H9 (cell line): ENCODE measurements at places on chromosomes 3 and 15. TPM values are rescaled to one million over a fixed set of nuclear protein-coding genes. Genes with fewer than 3 reads are reported as not detected.

ATP13A5 gene
- total RNA-seq = not detected in 2 replicates

GRCh38 chr3:27504749-27505148, 20.6 kb upstream of the SLC4A7 start:
- no peak overlapping the region for H3K27ac ChIP-seq
- H3K36me3 ChIP-seq = no peaks in the 10 kb centered on the region
- peaks cover 8% of the 10 kb centered on the region for H3K4me1 ChIP-seq
- no peak for DNase-seq
- no peak overlapping the region for H3K4me3 ChIP-seq
- H3K27me3 ChIP-seq = no peaks in the 10 kb centered on the region

DNA sequence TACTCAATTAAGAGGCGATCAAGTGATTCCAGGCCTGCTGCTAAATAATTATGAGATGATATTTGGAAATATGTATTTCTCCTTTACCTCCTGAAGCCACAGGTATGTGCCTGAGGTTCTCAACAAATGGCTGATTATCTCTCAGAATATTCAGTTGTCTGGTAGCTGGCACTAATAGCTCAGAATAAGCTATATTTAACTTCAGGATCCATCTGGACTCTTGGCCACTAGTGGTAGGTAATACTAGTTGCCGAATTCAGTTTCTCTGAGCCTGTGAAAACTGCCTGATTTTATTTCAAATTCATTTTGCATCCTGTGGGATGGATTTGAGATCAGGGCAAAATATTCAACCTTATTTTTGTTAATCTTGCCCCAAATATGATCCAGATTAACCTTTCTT, 499.0 kb downstream of the DIPK2A start:
- no peak overlapping the region for H3K27ac ChIP-seq
- H3K4me1 ChIP-seq = no peaks in the 10 kb centered on the region
- H3K36me3 ChIP-seq = no peaks in the 10 kb centered on the region
- no peaks in the 10 kb centered on the region for H3K27me3 ChIP-seq
- DNase-seq = no peak
- H3K4me3 ChIP-seq = no peak overlapping the region

DNA sequence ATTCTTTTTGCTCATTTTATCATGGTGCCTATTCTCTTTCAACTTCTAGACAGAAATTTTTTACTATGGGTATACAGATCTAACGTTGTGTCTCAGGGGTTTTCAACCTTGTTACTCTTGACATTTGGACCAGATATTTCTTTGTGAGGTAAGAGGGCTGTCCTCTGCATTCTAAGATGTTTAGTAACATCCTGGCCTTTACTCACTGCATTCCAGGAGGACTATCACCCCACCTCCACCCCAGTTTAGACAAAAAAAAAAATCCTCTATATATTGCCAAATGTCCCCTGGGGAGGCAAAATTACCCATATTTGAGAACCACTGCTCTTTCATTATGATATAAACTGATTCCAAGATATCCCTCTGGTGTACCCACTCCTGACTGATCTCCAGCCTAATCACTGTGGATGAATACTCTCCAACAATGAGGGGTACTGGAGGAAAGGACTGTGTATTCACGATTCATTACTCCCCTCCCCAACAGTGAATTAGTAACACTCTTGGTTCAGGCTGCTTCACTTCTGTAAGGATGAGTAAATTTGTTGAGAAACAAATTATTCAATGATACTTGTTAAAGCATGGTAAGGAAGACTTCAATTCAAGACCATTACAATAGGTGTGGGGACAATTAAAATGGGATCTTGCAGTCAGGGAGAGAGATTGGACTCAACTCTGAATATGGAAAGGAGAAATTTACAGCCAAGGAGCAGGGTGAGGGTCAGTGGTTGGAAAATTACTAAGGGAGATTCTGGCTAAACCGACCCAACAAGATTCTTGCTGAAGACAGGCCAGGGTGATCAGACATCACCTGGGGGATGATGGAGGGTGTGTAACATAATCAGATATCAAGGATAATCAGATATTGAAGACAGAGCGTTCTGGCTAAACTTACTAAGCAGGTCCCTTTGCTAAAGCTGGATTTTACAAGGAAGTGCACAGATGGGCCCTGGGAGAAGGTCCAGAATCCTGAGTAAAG, 123.8 kb upstream of the DAZL start:
- H3K36me3 ChIP-seq = peaks cover 20% of the 10 kb centered on the region
- no peak overlapping the region for H3K4me3 ChIP-seq
- no peak for DNase-seq
- no peak overlapping the region for H3K27ac ChIP-seq
- no peaks in the 10 kb centered on the region; the same call in 1 of the 2 replicates for H3K4me1 ChIP-seq
- no peaks in the 10 kb centered on the region for H3K27me3 ChIP-seq
